Fibroblast of skin of back (primary cell): ENCODE measurements at places on chromosomes 7 and 10.

DNA sequence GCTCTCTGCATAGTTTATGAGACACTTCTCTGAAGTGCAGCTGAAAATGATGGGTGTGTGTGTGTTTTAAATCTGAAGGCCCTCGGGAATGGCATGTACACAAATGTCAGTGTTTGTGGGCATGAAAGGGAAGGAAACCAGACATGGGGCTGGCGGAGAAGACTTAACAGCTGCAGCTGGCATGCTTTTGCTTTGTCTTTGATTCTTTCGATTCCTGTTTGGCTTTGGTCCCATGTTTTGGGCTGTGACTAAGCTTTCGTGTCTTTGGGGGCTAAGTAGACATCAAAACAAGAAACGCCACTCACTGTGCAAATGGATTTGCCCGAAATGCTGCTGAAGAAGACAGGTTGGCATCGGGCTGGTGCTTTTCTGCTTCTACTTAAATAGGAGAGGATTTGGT is 179.3 kb downstream of the PFKFB3 start:
- DNase-seq = peak; percentile 67

- peak; percentile 88 for DNase-seq
These were observed 302.4 kb downstream of the PTEN start for GRCh38 chr10:88165849-88166271.

GRCh38 chr7:108307194-108307593 is 149.0 kb downstream of the NRCAM start:
- DNase-seq = no peak

GRCh38 chr7:121914676-121915279 is 41.8 kb downstream of the PTPRZ1 start:
- DNase-seq = no peak

DNA sequence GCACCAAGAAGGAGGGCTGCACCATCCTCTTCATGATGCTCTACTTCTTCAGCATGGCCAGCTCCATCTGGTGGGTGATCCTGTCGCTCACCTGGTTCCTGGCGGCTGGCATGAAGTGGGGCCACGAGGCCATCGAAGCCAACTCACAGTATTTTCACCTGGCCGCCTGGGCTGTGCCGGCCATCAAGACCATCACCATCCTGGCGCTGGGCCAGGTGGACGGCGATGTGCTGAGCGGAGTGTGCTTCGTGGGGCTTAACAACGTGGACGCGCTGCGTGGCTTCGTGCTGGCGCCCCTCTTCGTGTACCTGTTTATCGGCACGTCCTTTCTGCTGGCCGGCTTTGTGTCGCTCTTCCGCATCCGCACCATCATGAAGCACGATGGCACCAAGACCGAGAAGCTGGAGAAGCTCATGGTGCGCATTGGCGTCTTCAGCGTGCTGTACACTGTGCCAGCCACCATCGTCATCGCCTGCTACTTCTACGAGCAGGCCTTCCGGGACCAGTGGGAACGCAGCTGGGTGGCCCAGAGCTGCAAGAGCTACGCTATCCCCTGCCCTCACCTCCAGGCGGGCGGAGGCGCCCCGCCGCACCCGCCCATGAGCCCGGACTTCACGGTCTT is 1.9 kb downstream of the FZD1 start:
- DNase-seq = peak; percentile 59

DNA sequence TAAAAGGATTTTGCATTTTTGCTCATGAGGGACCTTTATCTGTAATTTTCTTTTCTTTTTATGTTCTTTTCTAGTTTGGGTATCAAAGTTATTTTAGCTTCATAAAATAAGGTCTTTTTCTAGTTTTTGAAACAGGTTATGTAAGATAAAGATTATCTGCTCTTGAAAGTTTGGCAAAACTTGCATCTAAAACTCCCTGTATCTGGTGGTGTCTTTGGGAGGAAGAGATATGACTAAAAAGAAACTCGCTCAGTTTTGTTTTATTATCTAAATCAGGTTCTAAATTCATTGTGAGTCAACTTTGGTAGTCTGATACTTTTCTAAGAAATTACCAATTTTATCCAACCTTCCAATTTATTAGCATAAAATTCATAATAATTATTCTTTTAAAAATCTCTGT is 55.1 kb downstream of the VCL start:
- DNase-seq = no peak

- DNase-seq = no peak
These were observed 116.8 kb downstream of the ARID5B start for GRCh38 chr10:62018131-62018911.

GRCh38 chr10:58017719-58018367 is 249.9 kb downstream of the IPMK start:
- peak; percentile 87 for DNase-seq

DNA sequence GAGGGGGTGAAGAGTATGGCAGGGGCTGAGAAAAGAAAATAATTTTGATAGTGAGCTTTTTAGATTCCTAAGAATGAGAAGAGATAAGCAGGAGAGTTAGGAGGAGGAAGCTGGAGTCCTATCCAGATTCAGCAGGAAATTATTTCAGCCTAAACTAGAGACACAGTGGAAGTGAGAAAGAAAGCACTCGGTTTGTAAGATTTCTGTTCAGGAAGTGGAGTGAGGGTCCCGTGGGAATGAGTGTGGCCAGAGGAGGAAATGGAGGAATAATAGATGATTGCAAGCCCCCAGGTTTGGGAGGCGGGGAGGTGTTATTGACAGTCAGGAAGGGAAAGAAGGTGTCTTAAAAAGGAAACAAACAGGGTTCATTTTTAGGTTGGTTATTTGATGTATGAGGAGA is 84.8 kb upstream of the NRP1 start:
- no peak for DNase-seq

DNA sequence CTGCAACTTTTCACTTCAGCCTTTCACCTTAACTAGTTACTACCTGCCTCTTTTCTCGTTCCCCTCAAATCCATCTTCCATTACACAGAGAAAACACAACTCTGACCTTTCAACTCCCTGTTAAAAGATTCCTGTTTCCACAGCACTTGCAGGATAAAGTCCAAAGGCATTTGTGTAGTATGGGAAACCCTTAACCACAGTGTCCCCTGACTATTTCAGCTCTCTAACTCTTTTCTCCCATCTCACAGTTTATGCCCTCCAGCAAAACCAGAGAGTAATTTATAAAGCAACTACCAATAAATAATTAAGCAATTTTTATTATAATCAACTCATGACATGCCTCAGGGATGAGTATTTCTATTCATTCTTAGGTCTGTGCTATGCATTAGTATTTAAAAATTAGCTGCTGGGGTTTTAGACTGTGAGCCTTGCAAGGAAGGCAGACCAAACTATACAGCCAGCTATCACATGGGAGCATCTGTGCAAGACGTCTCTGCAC is 51.0 kb downstream of the COL1A2 start:
- DNase-seq = no peak

- DNase-seq = no peak
These were observed 2.9 kb downstream of the PKD2L1 start for GRCh38 chr10:100327007-100327717.

DNA sequence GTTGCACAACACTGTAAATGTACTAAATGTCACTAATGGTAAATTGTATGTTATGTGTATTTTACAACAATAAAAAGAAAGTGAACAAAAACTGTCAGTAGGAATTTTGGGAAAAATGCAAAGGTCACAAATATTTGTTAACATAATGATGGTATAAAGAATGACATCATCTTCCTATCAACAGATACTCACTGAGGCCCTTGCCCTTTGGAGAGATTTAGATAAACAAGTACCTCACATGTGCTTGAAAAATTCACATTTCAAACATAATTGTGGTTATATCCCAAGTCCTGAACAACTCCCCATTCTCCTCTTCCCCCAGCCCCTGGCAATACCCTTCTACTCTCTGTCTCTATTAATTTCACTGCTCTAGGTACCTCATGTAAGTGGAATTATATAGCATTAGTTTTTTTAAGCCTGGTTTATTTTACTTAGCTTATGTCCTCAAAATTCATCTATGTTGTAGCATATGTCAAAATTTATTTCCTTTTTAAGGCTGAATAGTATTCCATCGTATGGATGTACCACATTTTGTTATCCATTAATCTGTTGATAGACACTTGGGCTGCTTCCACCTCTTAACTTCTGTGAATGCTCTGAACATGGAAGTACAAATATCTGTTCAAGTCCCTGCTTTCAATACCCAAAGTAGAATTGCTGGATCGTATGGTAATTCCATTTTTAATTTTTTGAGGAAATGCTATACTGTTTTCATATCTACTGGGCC is 90.5 kb downstream of the WIPF3 start:
- peak; percentile 9 for DNase-seq

DNA sequence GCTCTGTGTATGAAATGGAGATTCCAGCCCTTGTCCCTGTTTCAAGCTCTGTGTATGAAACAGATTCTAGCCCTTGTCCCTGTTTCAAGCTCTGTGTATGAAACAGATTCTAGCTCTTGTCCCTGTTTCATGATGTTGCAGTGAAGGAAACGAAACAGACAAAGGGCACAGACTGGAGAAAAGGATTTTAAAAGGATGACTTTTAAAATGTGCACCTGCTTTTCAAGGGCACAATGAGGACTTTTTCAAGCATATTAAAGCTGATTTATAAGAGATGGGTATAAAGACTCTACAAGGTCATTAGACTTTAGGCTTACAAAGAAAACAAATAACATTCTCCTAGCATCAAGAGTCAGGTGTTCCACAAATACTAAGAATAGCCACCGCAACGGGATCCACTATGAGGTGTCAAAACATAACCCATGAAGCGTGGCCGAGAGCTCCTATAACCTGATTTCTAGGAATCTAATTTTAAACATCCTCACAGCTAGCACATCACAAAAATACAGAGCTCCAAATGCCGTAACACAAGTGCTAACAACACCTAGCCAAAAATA is 29.0 kb downstream of the DIP2C start:
- DNase-seq = no peak

- DNase-seq = peak; percentile 71
These were observed 109.6 kb upstream of the MTPN start for GRCh38 chr7:136086712-136087111.

DNA sequence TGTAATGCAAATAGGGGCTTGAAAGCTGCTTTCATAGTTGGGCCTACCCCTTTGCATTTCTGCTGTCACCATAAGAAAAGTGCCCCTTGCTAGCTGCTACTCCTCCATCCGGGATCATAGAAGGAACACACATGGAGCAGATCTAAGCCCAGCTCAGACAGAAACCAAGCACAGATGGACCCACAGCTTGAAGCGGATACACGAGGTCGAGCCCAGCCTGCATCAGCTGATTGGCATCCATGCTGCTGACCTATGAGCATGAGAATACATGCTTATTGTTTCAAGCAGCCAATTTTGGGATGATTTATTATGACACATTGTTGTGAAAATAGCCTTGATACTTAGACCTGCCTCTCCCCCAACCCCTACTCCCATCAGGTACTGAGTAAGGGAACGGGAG is 109.2 kb downstream of the ZNF467 start:
- DNase-seq = no peak

DNA sequence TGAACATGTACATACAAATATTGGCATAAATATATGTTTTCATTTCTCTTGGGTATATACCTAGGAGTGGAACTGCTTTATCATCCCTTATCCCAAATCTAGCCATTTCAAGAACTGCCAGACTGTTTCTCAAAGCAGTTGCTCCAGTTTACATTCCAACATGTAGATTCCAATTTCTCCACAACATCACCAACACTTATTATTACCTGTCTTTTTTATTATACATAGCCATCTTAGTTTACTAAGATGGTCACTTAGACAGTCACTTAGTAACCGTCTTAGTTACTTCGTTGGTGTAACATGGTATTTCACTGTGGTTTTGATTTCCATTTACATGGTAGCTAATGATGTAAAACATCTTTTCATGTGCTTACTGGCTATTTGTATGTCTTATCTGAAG is 82.7 kb downstream of the ZFAND4 start:
- DNase-seq = no peak

DNA sequence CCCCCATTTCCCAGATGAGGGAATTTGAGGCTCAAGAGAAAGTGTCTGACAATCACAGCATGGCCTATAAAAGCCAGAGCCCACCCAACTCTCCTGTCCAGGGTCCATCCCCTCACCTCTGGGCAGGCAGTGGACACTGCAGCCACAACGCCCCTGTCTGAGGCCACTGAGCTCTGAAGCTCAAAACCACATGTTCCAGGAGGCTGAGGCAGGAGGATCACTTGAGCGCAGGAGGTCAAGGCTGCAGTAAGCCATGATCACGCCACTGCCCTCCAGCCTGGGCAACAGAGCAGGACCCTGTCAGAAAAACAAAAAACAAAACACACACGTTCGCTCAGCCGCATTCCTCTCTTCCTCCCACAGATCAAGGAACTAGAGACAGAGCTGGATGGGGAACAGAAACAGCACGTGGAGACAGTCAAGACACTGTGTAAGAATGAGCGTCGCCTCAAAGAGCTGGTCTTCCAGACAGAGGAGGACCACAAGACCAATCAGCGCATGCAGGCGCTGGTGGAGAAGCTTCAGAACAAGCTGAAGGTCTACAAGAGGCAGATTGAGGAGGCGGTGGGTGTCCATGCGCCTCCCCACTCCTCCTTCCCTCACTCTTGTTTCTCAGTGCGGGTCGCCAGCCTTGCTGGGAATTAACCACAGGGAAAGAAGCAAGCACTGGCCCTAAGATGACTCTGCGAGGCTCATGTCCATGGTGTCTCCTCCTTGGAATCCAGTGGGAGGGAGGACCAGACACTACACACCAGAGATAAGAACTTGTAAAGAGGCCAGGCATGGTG is 20.0 kb upstream of the ARPC1A start:
- no peak for DNase-seq

DNA sequence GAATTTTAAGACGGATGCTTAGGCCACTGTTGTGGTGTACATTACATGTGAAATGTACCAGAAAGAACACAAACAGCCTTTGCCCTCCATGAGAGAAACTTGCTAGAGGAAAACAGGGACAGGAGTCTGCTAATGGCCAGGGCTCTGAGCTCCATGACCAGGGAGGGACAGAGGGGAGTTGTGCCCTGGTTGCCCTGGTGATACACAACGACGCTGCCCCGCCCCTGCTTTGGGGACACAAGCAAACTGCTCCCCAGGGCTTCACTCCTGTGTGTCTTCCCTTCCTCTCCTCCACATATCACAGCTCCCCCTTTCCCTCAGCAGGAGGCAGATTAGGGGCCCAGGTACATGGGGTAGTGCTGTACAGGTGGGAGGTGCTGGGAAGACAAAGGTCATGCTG is 36.2 kb downstream of the AMPH start:
- no peak for DNase-seq

- no peak for DNase-seq
These were observed 3.2 kb upstream of the PPP1R3A start for GRCh38 chr7:113922049-113922448.

DNA sequence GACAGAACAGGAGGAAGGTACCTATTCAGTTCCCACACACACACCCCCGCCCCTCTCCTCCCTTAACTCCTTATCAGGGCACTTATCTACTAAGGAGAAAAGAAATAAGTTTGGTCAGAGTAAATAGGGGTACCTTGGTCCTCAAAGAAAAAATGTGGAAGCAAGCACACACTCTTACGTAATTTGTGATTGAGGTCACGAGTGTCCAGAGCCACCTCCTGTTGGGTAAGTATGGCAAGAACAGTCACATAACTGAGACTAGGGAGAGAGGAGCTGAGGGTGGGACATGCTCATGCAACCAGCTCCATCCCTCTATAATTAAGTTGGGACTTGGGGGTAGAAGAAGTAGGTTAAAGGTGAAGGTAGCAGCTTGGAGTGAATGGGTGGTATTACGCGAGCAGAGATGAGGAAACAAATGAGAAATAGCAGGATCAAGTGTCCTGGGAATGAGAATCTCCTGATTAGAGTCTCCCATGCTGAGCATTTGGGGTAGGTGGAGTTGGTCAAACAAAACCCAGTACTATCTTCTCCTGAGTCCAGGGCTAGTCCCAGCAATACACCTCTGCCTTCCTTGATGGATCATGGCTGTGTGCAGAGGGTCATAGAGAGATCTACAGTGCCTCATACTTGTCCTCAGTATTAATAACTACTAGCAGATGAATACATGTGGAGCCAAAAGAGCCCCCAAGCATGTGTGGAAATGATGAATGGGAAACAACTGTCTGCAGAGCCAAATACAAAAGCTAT is 77.1 kb downstream of the GSAP start:
- no peak for DNase-seq
